ENCODE measurements at places on chromosomes 11 and 22.

DNA sequence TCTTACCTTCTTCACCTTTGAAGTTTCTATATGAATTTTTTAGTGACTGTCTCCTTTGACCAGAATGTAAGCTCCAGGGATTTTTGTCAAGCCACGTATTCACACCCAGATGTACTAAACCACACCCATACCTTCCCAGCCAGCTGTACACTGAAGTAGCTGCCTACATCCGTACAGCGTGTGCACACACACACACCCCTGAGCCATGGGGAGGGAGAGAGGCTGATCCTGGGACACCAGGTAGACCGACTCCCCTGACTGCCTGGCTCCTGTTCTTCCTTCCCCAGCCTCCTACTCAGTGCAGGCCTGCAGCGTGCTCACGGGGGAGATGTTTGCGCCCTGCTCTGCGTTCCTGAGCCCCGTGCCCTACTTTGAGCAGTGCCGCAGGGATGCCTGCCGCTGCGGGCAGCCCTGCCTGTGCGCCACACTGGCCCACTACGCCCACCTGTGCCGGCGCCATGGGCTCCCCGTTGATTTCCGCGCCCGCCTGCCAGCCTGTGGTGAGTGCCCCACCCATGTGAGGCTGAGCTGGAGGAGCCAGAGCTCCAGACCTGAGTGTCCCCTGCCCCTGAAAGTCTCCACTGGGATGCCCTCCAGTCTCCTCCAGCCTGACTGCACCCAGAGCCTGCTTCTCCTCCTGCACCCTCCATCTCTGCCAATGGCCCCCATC lies 25.9 kb downstream of the OTOG start:
- DNase-seq = no peak

DNA sequence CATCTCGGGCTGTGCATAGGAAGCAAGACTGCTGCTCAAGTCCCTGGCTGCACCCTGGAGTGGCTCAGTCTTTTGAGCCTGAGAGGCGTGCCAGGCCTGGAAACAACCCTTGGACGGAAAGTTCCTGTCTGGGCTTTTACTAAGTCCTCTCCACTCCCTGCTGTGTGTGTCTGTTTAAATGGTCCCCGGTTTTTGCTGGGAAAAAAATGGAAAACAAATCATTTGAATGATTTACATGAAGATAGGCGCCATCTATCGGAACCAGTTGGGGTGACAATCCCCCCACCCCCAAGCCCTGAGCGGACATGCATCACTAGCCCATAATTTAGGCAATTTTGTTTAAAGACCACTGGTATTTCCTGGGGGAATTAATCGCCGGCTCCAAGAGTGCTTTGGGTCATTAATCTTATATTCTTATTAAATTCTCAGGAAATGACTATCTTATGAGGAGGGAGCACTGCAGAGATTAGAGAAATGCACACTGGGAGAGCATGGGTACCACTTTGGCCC lies 2.7 kb upstream of the GAB2 start:
- DNase-seq = peak; percentile 59

DNA sequence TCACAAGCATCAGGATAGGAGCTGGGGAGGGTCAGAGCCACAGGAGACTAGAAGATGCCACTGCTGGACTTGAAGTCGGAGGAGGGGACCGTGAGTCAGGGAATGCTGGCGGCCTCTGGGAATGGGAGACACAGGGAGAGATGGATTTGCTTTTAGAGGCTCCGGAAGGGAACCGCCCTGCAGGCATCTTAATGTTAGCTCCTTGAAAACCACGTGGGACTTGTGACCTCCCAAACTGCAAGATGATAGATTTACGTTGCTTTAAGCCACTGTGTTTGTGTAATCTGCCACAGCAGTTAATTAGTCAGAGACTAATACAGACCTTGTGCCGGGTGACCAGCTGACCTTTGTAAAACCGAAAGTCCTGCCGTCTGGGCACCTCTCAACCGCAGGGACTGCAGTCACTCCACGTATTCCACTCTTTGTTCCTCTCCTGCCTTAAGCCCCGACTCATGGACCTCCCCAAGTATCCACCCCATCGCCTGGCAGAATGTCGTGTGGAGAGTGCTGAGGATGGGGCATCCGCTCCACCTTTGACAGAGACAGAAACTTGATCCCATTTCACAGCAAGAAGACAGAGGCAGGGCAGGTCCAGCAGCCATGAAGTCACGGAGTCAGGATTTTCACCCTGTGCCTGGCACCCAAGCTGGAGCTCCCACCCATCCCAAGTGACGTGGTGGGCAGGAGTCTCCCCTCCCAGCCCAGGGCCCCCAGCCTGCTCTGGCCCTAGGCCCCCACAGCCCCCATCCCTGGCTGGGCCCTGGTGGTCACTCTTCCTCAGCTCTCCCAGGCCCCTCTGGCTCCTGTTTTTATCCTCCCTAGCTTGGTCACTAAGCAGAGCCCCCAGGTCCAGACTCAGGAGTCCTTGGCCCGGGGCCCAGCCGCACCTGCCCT lies 19.4 kb upstream of the CTSD start:
- peak; percentile 49 for DNase-seq

- DNase-seq = no peak
These were observed 147.6 kb downstream of the ME3 start for GRCh38 chr11:86524620-86525352.

DNA sequence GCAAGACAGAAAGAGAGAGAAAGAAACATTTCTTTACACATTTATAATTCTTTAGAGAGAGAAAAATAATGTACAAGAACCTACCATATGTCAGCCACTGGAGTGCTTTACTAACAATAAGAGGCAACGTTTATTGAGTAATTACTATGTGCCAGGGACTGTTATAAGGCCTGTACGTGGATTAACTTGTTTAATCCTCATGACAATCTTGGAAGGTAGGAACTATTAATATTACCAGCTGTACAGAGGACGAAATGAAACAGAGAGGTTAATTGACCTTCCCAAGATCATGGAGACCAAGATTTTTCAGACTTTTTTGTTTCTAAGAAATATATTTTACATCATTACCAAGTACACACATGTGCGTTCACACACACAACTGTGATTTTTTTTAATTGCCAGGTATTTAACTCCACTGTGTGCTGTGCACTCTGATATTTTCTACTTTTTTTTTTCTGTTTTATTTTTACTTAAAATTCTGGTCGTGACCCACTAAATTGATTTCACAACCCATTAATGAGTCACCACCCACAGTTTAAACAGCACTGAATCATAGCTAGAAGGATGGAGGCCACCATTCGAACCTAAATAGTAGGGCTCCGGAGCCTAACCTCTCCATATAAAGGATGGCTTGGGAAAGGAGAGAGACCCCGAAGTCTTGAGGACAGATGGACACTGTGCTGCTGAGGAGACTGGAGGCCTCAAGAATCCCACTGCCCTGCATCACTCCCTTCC lies 21.4 kb downstream of the CREB3L1 start:
- no peak for DNase-seq

GRCh38 chr11:121657146-121657545 lies 204.4 kb upstream of the SORL1-AS1 start:
- DNase-seq = no peak

GRCh38 chr11:61589961-61590360 lies 9.1 kb upstream of the SYT7 start:
- no peak for DNase-seq

DNA sequence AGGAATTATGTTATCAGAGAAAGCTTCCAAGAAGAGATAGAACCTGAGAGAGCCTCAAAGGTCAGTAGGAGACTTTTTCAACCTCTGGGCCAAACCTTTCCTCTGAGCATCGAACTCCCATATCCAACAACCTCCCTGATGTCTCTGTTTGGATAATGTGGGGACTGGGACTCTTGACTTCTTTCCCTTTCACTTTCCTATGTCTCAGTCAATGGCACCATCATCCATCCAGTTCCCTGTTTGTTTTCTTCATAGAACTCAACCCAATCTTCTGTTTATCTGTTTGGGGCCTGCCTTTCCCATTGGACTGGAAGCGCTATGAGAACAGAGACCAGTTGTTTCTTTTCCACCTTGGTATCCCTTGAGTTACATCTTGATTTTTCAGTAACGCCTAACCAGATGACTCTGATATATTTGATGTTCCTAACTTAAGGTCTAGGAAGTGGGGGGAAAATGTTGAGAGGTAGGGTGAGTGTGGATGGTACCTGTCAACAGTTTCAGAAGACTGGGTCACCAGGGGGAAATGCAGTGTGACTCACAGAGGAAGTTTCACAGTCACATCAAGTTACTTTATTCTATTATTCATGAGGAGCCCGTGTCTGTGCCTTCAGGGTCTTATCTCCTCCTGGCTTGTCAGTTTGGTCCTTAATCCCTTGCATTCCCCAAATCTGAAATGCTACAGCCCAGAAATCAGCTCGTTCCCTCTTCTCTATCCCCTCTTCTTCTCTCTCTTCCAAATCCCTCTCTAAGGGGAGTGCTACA lies 4.5 kb upstream of the KCNE3 start:
- no peak for DNase-seq

DNA sequence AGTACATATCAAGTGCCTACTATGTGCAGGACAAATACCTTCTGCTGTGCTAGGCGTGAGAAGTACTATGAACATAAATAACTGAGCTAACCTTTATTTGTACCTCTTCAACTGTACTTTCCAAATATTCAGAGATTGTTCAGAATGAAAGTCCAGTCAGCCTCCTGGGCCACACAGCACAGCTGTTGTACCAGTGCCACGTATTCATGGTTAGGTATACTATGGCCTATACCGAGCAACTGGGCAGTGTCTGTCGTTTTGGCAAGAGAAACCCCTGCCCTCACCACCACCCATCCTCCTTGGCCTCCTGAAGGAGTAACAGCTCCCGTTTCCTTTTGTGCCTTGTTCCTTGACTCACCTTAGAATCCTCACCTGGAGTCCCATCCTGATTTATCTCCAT lies 53.0 kb downstream of the RASSF10 start:
- no peak for DNase-seq

GRCh38 chr11:8813658-8814057 lies 97.3 kb upstream of the AKIP1 start:
- peak; percentile 90 for DNase-seq

DNA sequence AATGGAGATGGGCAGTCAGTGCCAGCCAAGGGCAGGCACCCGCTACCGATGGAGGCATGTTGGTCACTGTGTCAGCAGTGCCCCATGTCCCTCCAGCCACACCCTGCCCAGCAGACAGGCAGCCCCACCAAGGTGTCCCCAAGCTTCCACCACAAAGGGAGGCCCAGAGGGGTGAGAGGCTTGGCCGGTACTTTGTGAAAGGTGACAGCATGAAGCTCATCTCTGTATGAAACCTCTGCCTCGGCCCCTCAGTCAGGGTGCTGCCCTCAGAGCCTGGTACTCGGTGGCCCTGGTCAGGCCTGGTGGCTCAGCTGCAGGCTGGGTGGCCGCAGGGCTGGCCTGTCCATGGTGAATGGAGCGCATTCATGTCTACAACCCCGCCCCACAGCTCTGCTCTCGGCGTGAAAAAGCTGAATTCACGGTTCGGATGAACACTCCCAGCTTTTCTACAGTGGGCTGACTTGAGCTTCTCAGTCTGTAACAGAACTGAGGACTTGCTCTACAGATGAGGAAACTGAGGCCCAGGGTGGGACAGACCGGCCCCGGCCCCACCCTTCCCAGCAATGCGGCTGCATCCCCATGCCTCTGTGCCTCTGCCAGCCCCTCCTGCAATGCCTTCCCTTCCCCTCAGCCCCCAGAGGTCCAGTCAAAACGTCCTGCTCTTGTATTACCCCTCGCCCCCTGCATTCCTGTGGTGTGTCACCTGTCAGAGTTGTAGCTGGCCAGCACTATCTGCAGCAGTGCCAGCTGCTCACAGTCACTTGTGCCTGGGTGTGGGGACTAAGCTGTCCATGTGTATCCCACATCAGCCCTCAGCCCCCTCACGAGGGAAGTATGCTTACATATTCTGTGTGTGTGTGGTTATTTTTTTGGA lies 27.7 kb downstream of the RSPH14 start:
- DNase-seq = no peak

GRCh38 chr11:95279921-95280868 lies 49.2 kb upstream of the SESN3 start:
- no peak for DNase-seq

DNA sequence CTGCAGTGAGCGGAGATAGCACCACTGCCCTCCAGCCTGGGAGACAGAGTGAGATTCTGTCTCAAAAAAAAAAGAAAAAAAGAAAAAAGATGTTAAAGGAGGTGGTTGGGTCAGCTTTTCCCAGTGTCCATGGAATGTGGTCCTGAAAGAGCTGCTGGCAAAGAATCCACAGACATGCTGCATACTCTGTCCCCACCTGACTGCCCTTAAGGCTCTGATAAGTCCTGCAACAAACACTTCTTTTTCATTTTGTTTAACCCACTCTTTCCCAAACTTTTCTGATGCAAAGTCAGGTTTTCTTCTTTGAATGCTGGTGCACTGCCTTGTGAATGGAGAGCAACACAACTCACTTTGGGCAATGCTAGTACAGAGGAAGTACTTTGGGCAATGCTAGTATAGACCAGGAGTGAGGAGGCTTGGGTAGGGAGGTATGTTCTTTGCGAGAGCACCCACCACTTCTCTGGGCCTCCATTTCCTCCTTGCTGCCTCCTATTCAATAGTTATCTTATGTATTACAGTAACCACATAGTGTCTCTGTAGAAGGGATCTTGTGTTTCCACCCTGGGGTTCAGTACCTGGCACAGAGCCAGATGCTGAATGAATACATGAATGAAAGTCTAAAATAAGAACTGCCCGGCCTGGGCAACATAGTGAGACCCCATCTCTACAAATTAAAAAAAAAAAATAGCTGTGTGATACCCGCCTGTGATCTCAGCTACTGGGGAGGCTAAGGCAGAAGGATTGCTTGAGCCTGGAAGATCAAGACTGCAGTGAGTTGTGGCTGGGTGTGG lies 18.9 kb downstream of the LIF start:
- DNase-seq = peak; percentile 55

DNA sequence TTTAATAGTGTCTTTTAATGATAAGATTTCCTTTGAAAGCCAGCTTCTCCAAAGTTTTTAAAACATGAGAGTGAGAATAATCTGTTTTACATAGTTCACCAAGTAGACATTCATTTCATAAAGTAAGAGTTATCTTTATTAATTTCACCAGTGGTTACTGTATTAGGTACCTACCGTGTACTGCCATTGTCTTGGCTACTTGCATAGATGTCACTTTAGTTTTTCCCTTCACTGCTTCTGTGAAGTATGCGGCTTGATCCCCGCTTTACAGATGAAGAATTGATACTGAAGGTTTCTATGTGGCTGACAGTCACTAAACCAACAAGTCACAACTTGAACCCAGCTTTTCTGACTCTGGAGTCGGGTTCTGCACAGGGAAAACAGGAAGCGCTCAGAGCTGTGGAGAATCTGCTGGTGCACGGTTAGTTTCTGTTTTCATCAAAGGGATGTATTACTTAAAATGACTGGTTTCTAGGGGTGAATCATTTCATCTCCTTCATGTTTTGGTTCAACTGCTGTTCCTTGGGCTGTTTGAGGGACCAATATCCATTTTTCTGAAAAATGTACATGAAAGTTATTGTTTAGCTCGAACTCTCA lies 39.3 kb upstream of the MYO18B start:
- no peak for DNase-seq

GRCh38 chr11:57316017-57316416 lies 8.7 kb downstream of the TNKS1BP1 start:
- no peak for DNase-seq

DNA sequence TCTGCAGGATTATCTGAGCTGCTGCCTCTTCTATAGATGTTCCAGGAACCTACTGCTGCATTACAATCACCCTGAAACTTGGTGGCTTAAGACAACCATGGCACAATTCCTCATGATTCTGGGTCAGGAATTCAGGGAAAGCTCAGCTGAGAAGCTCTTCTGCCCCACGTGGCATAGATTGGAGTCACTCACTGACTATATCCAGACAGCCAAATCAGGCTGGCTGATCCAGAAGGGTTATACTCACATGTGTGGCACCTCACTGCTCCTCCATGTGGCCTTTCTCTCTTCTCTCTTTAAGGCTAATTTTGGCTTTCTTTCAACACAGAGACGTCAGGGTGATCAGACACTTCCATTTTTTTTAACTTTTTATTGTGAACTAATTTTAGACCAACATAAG lies 125.5 kb downstream of the BBOX1 start:
- peak; percentile 28 for DNase-seq

- DNase-seq = no peak
These were observed 61.2 kb downstream of the TSPAN18 start for GRCh38 chr11:44787981-44788380.
